ENCODE measurements at places on chromosomes 1 and 21.

GRCh38 chr21:44400791-44401385 is 47.5 kb downstream of the TRPM2 start:
- no peak for DNase-seq

GRCh38 chr1:185054365-185055060 is 9.2 kb downstream of the RNF2 start:
- DNase-seq: no peak

DNA sequence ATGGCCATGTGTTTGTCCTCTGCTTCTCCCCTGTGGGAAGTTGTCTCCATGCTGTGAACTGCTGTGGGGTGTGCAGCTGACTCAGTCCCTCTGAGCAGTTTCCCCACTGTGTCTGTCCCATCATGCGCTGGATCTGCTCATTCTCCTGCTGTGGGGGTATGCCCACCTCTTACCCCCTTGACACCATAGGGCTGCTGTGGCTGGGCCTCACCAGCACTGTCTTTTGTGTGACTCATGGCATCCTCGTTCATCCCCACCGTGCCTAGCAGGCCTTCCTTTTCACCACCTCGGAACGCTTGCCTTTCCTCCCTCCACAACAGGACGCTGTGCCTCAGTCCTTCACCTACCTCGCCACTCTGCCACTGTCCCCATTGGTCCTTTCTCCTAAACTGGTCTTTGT is 27.3 kb downstream of the VANGL2 start:
- no peak for DNase-seq

GRCh38 chr1:42931911-42932422 is 26.7 kb downstream of the SLC2A1 start:
- no peak for DNase-seq

- DNase-seq: no peak
These were observed 194.8 kb downstream of the DAB1 start for GRCh38 chr1:57229076-57229475.

DNA sequence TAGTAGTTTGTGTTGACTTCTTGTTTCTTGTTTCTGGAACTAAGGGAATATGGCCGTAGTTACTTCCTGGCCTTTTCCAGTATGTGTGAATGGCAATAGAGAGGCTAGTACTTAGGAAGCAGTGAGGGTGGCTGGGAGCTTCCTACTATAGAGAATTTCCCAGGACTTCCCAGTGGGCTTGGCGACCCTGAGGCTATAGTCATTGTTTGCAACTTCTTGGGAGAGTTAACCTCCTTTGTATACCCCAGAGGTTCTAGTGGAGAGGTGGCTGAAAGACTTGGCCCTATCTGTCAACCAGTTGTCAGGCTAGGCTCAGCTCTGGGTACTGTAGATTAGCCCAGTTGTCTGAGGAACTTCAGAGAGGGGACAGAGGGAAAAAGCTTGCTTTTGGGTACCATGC is 15.6 kb downstream of the RAD54L start:
- DNase-seq: no peak

DNA sequence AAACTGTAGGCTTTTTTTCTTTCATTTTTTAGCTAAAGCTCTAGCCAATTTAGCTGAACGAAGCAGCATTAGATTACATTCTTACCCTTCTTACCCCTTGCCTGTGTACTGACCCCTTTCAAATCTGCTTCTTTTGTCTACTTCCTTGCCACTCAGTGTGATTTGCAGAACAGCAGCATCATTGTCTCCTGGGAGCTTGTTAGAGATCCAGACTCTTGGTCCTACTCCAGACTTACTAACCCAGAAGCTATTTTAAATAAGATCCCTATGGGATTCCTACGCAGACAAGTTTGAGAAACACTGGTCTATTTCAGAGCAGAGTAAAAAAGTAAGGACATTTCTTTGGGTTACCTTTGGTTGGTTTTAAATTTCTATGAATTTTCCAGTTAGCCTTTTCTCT is 13.8 kb downstream of the LRRC39 start:
- DNase-seq: no peak

- DNase-seq: peak; percentile 64
These were observed 20.7 kb downstream of the FOXO6 start for GRCh38 chr1:41381692-41382479.

- DNase-seq: no peak
These were observed 74.9 kb downstream of the NFASC start for GRCh38 chr1:204945565-204945977.

GRCh38 chr1:220281159-220281574 is 8.9 kb upstream of the RAB3GAP2 start:
- DNase-seq: peak; percentile 40

GRCh38 chr1:66791621-66792610 is 9.2 kb downstream of the INSL5 start:
- DNase-seq: no peak

- no peak for DNase-seq
These were observed 39.0 kb downstream of the FOXO6 start for GRCh38 chr1:41400225-41400624.

- peak; percentile 72 for DNase-seq
These were observed 483 bp downstream of the UBQLN4 start for GRCh38 chr1:156052862-156053767.

DNA sequence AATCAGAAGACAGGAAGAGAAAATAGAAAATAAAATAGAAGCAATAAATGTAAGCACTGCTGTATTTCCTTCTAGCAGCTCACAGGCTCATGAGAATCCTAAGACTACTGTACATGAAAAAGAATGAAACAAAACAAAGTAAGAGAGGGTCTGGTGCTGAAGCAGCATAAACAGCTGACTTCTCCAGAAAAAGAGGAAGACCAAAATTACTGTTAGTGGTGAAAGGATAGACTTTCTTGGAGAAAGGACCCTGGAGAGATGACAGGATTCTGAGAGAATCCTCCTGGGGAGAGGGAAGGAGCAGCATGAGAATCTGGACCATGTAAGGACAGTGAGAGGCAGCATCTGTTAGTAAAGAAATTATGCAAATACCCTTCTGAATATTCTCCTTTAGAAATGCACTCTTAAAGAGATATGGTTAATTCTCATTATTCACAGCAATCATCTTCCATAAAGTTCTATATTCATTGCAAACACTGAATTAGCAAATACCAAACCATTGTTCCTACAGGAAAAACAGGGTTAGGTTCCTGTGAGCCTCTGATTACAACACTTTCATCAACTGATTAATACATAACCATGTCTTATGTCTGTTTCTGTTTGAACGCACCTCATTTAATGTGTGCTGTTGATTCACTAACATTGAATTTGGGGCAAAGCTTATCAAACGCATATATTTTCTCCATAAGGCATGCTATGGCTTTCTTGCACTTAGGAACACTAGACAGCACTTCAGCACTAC is 17.0 kb downstream of the SLC25A24 start:
- DNase-seq: no peak

- DNase-seq: peak; percentile 93
These were observed 45.0 kb upstream of the BCL10 start for GRCh38 chr1:85321237-85321964.

- DNase-seq: no peak
These were observed 60.6 kb downstream of the PTBP2 start for GRCh38 chr1:96782206-96782605.

GRCh38 chr21:20306836-20307235 is 691.4 kb upstream of the NCAM2 start:
- DNase-seq: no peak

GRCh38 chr1:156961709-156962108 is 41.3 kb downstream of the LRRC71 start:
- peak; percentile 13 for DNase-seq

GRCh38 chr1:64388336-64388735 is 81.6 kb upstream of the CACHD1 start:
- DNase-seq: no peak
